ENCODE measurements at places on chromosomes 6 and 20.

GRCh38 chr20:45346851-45347250, 1.4 kb downstream of the SDC4 start:
- no peak for DNase-seq

- DNase-seq, result no peak
Observed at GRCh38 chr6:16547587-16547986, 213.7 kb downstream of the ATXN1 start.

DNA sequence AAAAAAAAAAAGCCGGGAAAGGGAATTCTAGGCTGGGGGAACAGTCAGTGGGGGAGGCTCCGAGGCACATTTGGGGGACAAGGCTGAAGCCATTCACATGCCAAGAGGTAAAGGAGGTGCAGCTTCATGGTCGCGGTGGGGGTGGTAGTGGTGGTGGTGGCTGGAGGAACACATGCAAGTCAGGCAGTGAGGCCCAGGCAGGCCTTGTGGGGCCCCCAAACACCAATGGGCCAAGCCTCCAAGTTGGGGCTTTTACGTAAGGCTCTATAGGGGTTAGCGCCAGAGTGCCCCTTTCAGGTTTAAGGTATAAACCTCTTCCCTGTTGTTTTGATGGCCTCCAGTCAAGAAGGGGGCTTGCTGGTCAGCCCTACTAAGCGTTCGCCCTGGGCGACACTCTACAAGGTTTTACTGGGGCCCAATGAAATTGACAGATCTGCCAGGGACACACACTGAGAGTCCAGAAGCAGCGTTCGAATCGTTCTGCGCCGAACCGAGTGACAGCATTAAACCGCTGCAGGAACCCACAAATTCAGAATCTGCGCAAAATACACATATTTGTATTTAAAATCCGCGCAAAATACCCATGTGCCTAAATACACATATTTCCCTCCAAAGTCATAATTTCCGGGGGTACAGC, 818 bp upstream of the AP5S1 start:
- no peak for DNase-seq

- no peak for DNase-seq
Observed at GRCh38 chr6:11253594-11253993, 21.1 kb upstream of the NEDD9 start.

DNA sequence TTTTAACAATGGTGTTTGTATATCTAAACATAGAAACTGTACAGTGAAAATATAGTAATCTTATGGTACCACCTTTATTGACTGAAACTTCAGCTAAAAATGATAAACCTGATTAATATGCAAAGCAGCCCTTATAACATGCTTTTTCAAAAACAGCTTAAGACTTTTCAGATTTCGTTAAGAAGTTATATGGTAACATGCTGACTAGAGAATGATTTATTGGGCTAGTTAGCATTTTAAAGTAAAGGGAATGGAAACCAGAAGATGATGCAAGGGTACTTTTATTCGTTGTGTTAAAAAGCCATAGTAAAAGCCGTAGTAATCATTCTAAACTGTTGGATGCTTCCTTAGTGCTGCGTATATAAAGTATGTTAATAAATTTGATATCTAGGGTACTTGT, 50.5 kb downstream of the CBFA2T2 start:
- no peak for DNase-seq

DNA sequence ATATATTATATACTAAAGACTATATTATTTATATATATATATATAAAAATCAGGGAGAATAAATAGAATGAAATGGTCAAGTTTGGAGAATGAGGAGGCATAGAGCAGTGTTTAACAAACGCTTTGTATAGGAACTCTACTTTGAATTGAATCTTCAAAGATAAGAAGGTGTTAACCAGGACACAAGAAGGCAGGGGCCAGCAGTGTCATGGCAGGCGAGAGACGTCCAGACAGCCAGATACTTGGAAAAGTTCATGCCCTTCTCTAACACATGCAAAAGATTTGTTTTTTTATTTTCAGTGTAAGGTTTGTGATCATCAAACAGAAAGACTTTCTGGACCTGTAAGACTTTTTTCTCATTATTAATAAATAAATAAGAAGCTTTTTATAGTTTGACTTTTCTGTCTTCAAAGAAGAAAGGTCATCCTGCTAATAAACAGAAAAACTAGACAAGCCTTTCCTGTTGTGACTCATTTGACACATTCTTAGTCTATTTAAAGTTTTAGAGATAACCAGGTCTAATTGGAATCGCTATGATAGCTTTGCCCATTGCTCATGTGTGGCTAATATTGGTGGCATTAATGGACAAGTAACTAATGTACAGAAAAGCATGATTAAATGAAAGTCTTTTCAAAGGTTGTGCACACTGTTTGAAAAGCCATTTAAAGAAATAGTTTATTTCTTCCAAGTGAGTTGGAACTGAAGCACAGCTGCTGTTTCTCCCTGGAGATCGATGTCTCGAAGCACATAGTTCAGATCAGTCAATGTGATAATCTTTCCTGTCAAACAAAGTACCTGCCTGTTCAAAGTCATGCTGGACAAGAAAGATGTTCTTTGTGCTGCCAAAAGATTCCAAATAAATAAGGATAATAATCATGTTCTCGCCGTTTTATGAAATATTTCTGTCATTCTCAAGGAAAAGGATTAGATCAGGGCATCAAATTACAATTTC, 420.4 kb upstream of the OPRM1 start:
- DNase-seq, result no peak

DNA sequence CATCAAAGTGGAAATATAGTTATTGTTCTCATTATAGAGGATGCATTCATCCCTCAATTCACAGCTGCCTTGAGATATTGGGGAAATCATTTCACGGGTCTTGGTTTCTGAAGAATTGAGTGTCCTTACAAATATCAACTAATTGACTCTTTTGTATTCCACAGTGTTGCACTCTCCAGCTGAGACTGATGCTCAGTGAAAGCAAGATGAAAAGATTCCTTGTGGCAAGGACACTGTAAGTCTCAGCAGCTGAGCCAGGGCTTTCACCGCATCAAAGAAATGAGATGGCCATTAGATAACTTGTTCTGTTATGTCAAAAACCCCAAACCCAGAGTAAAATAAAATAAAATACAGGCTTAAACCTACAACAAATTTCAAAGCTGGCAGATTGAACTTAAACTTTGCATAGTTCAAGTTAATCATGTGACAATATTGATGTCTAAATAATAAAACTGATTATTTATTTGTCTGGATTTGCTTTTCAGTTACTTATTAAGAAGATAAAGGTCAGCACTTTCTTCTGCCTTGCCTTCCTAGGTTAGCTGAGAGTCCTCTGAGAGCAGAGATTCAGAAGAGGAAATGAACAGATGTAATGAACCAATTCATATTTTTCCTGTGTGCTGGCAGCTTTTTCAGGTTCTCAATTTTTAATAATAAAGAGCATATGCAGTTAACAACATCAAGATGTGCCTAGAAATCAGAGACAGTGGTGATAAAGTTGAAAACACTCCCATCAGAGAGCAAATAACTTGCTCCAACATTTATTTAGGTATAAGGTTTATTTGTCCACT, 82.4 kb upstream of the SMLR1 start:
- no peak for DNase-seq

DNA sequence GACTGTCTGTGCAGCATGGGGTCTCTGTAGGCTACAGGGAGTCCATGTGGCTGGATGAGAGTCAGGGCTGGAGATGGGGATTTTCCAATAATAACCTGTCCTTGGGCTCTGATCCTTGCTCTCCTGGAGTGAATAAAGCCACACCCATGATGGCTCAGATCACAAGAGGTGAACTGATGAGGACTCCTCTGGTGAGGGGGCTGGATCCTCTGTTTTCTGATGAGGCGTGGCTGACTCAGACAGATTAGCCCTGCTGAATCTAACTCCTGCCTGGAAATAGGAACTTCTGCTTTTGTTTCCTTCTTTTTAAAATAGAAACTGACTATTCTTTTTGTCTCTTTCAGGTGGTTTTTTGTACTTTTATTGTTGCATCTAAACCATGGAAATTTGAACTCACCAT, 27.0 kb downstream of the CST9L start:
- no peak for DNase-seq

DNA sequence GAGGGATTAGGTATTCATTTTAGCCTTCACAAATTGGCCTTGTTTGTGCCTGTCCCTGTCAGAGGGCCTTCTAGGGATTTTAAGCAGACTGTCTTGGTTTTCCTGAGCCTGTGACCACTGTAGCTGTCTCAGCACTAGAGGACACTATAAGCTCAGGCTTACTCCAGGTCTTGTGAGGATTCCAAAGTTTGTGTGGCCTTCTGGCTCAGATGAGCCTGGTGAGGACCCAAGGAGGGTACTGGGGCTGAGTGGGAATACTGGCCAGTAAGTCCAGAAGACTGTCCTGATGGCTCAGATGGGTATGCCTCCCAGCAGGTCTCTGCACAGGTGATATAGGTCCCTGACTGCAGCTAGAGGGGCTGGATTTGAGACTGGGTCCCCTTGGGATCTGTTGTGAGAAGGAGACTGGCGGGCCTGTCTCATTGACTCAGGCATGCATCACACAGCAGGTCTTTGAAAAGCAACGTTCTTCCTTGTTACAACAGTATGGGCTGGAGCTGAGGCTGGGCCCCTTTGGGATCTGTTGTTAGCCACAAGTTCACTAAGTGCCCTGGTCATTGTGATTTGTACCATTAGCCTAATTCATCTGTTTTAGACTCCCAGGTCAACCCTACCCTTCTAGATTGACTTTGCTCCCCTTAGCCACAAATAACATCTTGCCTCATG, 26.3 kb upstream of the TFB1M start:
- no peak for DNase-seq

- DNase-seq, result no peak
Observed at GRCh38 chr6:29107758-29108157, at the start of gene OR2J3. OR2J3 (plus strand) TSS chr6:29108058; CDS start chr6:29111891, 3,833 bp downstream.

DNA sequence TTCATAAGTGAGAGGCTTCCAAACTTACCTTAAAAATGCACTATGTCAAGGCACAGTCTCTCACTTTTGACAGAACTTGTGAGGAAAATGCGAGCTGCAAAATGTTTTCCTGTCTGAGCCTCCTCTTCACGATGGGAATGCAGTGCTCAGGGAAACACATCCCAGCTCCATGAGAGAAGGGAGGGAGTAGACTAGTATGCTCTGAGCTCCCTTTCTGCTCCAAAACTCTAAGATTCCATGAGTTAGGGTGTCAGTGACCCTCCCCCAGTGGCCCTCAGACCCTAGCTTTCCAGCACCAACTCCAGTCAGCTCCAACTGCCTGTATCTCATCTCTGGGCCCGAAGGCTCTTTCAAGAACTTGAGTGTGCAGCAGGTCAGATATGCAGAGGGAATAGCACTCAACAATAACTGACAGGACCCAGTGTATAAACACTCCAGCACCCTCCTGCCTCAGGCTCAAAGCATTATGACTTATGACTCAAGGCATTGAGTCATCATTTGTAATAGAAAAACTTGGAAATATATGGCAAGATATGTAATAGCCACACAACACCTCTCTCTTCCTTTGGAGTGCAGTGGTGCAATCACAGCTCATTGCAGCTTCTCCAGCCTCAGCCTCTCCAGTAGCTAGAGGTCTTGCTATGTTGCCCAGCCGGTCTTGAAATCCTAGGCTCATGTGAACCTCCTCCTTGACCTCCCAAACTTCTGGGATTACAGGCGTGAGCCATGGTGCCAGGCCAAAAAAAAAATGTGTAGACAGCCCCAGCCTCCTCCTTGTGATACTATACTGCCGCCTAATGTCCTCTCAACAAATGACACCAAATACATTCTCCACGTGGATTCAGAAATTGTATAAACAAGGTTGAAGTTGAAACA, 16.7 kb upstream of the ENTPD6 start:
- no peak for DNase-seq

DNA sequence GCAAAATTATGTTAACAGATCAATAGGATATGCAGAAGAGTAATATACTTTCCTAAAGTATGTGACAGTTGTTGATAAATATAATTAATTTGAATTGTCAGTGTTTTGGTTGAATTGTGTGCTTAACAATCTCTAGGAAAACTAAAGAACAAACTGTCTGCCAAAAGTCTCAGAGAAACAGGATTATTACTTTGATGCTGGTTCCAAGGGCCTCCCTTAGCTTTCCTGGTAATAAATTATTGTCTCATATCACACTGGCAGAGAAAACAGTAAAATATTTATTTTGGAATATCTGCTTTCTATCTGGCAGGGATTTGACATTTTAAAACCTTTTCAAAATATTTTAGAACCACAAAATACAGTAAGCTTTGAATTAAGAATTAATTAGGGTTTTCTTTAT, 40.1 kb upstream of the CARMIL1 start:
- no peak for DNase-seq

- DNase-seq, result no peak
Observed at GRCh38 chr6:169620171-169621130, 81.4 kb downstream of the WDR27 start.

DNA sequence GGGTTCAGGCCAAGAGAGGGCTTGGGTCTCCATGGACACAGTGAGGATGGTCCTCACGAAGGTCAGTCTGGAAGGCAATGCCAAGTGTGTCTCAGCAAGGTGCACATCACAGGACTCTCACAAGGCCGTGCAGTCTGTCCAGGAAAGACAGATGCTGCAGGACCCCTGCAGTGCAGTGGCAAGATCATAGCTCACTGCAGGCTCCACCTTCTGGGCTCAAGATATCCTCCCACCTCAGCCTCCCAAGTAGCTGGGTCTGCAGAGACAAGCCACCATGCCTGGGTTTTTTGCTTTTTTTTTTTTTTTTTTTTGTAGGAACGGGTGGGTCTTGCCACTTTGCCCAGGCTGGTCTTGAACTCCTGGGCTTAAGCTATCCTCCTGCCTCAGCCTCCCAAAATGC, 26.4 kb downstream of the ZMYND8 start:
- no peak for DNase-seq

DNA sequence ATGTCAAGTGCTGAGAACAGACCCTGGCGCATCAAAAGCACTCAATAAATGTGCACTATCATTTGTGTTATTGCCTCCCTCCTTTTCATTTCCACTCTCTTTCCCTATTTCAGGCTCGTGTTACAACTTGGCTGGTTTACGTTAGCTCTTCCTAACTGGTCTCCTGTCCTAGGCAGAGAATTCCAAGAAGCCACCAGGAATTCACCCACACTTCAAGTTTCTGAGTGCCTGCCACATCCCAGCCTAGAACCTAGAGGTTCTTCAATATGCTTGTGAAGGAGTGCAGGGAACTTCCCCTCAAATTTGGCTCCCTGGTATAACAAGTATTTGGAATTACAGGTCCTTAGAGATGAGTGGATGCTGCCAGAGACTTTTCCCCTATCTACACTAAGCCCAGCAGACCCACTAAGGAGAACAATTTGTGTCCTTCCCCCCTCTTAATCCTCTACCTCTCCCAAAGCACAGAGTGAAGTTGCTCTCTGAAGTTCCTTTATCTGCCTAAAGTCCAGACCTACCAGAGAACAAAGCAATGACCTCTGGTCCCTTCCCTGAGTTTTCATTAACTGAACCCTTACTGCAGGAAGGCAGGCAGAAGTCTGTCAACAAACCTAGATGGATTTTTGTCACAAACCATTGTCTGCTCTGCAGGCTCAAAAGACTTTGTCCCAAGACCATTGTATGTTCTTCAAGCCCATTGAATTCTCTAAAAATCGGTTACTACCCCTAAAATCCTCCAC, 201.6 kb upstream of the JARID2 start:
- no peak for DNase-seq

GRCh38 chr6:158705386-158706126, 55.7 kb downstream of the SYTL3 start:
- DNase-seq, result no peak
